ENCODE measurements at places on chromosomes 3 and 15.

GRCh38 chr15:33242165-33242564 lies 47.7 kb upstream of the FMN1 start:
- DNase-seq = peak; percentile 32

DNA sequence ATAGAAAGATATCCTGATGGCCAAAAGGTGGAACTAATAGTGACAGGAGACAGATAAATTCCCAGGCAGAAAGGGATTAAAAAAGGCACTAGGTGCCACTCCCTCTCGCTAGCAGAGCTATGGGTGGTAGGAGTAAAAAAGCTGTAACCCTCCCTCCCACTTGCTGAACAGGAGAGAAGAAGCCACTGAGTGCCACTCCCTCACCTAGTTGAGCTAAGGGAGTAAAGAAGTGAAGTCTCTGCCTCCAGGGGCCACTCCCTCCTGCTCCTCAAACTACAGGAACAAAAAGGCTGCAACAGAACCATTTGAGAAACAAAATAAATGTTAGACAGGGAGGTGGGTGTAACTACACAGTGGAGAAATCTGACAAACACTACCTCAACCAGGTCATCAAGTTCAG lies 276.2 kb upstream of the EPHA6 start:
- no peak for DNase-seq

DNA sequence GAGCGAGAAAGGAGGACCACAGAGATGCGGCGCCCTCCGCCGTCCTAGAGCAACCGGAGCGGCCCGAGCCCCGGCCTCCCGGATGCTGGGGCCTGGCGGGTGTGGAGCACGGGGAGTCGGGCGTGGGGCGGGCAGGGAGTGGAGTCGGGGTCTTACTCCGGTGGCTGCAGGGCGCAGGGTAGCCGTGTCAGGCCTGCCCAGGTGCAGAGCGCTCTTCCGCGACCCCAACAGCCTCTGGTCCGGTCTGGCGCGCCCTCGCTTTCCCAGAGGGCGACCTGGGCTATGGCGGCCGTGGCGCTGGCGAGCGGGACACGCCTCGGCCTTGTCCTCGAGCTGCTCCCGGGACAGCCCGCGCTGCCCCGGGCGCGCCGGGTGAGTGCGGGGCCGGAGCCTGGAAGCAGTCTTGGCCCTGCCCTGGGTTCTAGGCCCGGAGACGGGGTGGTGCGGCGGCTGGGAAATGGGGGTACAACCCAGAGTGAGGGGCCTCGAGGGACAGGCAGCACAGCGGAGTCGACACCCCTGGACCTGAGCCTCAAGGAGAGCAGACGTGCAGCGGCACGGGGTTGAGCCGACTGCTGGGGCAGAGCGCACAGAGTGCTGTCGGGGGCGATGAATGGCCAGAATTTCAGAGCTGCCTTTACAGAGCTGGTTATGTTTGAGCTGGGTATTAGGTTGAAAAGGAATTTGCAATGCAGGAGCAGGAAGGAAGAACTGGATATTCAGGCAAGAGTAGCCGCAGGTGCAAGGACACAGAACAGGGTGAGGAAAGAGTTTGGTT lies at the start of gene ZNF662:
Gene ZNF662 (plus strand): TSS at position 73 of the 778 bp plus-strand sequence. CDS start 1,973 bp downstream, outside the sequence.
- peak; percentile 4 for DNase-seq

GRCh38 chr15:66912441-66912840 lies 153.0 kb upstream of the SMAD3 start:
- no peak for DNase-seq

GRCh38 chr15:52163321-52164190 lies 27.6 kb downstream of the GNB5 start:
- DNase-seq = no peak

GRCh38 chr15:63067306-63067705 lies 24.8 kb downstream of the TPM1 start:
- DNase-seq = no peak

- no peak for DNase-seq
Measured at GRCh38 chr3:43892061-43892460, 201.3 kb downstream of the ABHD5 start.

DNA sequence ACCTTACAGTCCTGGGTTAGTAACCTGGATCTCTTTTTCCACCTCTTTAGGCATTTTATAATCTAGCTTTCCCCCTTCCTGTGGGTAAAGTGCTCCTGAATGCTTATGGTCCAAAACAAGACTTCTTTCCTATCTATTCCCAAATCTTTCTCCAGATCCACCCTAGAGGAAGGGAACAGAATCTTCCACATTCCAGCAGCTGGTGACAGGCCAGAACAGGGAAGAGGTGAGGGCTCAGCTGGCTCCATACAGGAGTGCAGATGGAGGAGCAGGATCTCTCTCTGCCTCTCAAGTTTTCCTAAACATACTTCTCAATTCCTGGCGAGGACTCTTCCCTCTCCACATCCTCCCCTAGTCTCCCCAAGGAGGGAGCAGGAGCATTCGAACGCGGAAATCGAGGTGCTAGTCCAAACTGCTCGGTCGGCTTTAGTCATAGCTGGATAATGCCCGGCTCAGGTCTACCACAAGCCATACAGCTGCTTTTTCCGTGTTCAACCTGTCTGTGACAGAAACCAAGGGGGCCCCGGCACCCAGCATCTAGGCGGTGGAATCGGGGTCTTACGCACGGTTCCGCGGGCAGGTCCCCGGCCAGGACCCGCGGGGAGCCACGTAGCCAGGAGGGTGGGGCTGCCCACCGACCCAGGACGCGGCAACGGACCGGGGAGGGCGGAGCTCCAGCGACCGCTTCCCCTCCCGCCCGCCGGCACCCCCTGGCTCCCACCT lies 4.0 kb downstream of the RASSF1 start:
- peak; percentile 47 for DNase-seq

GRCh38 chr3:25594007-25594502 lies 70.7 kb downstream of the TOP2B start:
- DNase-seq = no peak
